ENCODE measurements at places on chromosomes 5 and 9.

- no peaks in the 10 kb centered on the region for H3K4me1 ChIP-seq
- H3K27ac ChIP-seq: no peak overlapping the region
- H3K36me3 ChIP-seq: no peaks in the 10 kb centered on the region
- DNase-seq: no peak
These were observed 73.8 kb upstream of the SLC1A1 start for GRCh38 chr9:4416467-4416866.

DNA sequence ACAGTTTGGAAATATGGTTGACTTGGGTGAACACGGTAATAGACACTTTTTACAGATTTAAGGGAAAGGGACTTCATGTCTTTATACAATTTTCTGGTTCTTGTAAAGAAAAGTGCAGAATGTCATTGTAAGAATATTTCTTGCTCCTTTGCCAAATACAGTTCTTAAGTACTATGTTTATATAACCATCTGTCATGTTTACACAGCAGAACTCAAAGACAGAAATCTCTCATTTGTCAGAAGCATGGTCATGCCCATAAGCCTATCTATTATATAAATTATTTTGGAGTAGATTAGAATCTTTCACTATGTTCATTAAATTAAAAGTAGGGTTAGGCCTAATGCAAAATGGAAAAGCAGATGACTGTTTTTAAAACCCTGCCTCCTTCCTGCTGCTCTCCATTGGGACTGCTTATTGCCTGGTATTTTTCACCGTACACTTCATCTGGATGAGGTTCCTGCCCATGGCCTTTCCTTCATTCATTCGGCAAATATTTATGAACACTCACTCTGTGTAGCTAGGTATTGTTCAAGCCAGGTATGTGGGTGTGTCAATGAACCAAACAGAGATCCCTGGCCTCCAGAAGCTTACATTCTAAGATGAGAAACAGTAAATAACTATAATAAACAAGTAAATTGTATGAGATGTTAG is 558.1 kb downstream of the NR2F1-AS1 start:
- H3K36me3 ChIP-seq: no peaks in the 10 kb centered on the region
- DNase-seq: no peak
- H3K27ac ChIP-seq: no peak overlapping the region
- H3K4me3 ChIP-seq: no peak overlapping the region
- no peaks in the 10 kb centered on the region for H3K4me1 ChIP-seq
- no peaks in the 10 kb centered on the region for H3K27me3 ChIP-seq

DNA sequence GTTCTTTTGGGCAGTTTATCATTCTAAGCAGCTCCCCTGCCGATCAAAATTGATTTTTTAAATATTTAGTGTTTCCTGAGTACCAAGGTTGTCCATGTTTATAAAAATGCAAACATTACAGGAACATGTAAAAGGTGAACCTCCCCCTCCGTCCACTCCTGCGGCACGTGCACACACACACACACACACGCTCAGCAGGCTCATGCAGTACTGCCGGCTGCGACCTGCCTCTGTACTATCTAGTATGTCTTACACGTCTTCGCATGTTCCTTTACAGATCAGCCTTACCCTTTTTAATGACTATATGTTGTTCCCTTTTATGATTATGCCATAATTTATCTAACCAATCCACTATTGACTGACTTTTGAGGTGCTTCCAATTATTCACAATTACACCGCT is 121.8 kb upstream of the LMX1B start:
- H3K27ac ChIP-seq: no peak overlapping the region
- no peak for DNase-seq
- no peaks in the 10 kb centered on the region for H3K4me1 ChIP-seq
- no peaks in the 10 kb centered on the region for H3K36me3 ChIP-seq
- no peaks in the 10 kb centered on the region for H3K27me3 ChIP-seq

GRCh38 chr9:92890761-92891160 is 12.9 kb upstream of the ZNF484 start:
- peaks cover 3% of the 10 kb centered on the region for H3K27me3 ChIP-seq
- H3K27ac ChIP-seq: no peak overlapping the region
- H3K36me3 ChIP-seq: no peaks in the 10 kb centered on the region
- DNase-seq: no peak

- no peak for DNase-seq
- H3K4me3 ChIP-seq: no peak overlapping the region
- no peak overlapping the region for H3K27ac ChIP-seq
- H3K36me3 ChIP-seq: no peaks in the 10 kb centered on the region
- H3K4me1 ChIP-seq: no peaks in the 10 kb centered on the region
These were observed 4.9 kb upstream of the FRRS1L start for GRCh38 chr9:109171926-109172325.

DNA sequence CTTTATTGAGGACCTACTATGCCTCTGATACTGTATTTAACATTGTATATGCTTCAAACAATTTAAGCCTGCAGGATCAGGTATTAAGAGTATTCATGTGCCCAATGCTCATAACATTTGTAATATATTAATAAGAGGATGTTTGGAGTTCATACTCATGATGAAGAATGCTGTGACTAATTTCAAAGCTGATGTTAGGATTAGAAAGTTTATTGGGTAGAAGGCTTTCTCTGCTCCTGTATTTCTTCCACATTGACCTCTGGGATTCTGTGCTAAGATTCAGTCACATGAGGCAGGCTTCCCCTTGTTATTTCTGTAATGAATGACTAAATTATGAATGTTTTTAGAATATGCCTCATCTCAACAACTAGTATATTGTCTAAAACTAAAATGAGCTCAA is 456.4 kb downstream of the NFIB start:
- no peaks in the 10 kb centered on the region for H3K4me1 ChIP-seq
- DNase-seq: no peak
- H3K27ac ChIP-seq: no peak overlapping the region
- H3K27me3 ChIP-seq: no peaks in the 10 kb centered on the region
- no peaks in the 10 kb centered on the region for H3K36me3 ChIP-seq

GRCh38 chr9:137905740-137906139 is 28.2 kb downstream of the CACNA1B start:
- H3K27ac ChIP-seq: no peak overlapping the region
- no peak for DNase-seq
- H3K4me3 ChIP-seq: no peak overlapping the region
- H3K27me3 ChIP-seq: no peaks in the 10 kb centered on the region

All from DND-41 (cell line).